Kidney epithelial cell (primary cell): ENCODE measurements at places on chromosomes 12 and 14.

- DNase-seq: peak; percentile 80
Observed at GRCh38 chr12:49503674-49504180, 35.1 kb upstream of the KCNH3 start.

DNA sequence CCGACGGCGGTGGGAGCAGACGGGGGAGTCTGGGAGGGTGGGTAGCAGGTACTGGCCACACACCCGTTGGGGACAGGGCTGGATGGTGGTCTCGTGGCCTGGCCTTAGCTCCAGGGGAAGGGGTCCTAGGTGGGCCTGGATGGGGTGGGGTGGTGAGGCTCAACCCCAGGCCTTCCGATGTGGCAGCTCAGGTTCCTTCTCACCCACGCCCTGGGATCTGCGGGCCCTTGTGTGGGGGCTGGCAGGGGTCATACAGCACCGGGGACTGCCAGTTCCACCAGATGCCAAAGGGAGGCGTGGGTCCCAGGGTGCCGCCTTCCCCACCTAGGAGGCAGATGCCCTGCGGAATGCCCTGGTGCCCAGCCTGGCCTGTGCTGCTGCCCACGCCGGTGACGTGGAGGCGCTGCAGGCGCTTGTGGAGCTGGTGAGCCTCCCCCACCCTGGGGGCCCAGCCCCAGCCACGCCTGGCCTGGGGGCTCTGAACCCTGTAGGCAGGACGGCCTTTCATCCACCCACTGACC is 21.0 kb downstream of the ASPG start:
- DNase-seq: no peak

GRCh38 chr14:52876311-52876710 is 74.5 kb downstream of the FERMT2 start:
- DNase-seq: no peak

GRCh38 chr12:23949348-23950209 is at the start of gene SOX5:
TSS of gene SOX5 (minus strand) at chr12:23949670. CDS start at chr12:23949601, 69 bp downstream.
- DNase-seq: peak; percentile 18

DNA sequence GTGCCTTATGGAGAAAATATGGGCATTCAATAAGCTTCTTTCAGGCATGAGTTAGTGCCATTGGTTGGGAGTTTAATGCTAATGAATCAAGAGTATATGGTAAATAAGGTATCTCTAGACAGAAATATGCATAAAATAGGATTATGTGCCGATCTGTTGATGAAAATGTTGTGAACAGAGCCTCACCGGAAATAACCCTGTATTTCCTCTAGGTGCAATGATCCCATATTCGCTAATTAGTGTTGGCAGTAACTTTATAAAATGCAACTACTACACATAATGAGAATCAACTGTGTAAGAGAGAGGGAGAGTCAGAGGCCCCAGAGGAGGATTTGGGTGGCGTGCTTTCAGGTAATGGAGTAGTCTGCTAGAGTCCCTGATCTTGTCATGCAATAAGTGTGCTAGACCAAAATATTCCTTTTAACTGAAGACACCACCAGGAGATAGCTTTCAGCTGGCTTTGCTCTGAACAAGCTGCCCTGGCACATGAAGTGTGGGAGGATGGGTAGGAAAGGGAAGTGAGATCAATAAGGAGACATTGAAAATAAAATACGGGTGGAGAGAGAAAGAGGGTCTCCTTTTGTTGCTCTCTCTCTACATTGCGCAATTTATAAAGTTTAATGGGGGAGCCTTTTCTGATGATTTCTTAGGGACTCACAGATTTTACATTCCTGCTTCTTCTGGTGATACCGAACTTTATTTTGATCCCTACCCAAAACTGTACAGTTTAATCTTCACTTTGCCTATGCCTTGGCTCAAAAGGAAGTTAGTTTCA is 68.6 kb upstream of the PLXNC1 start:
- DNase-seq: no peak

DNA sequence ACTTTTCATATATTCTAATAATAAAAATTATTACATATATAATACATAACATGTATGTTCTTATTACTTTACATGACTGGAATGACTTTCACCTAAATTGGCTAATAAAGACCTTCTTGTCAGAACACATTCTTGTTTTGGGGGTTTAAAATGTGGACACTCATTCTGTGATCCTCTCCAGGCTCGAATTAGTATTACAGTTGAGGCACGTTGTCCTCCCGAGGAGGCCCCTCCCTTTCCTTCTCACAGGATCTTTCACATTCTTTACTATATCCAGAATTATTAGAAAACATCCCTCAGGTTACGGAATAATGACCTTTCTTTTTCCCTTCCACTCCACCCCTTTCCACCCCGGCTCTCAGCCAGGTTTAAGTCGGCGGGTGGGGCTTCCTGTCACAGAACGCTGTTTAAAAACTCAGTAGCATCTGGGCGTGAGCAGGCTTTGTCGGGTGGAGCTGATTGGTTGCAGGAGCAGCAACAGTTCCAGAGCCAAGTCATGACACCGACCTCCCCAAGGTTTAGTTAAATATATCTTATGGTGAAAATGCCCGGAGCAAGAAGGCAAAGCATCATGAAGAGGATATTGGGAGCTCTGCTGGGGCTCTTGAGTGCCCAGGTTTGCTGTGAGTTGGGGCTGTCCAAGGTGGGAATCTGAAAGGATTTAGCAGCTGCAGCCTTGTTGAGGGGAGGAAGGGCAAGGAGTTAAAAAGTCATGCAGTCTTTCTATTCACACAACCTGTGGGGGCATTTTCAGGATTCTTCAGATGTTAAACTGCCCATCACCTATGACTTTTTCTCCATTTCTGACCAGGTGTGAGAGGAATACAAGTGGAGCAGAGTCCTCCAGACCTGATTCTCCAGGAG is 396.7 kb upstream of the OR4E1 start:
- DNase-seq: no peak

- DNase-seq: peak; percentile 47
Observed at GRCh38 chr12:15601210-15601800, 187.9 kb downstream of the EPS8 start.

- DNase-seq: no peak
Observed at GRCh38 chr14:22475381-22475780, 113.6 kb downstream of the DAD1 start.

- no peak for DNase-seq
Observed at GRCh38 chr12:116459916-116460663, 99.1 kb upstream of the MAP1LC3B2 start.

DNA sequence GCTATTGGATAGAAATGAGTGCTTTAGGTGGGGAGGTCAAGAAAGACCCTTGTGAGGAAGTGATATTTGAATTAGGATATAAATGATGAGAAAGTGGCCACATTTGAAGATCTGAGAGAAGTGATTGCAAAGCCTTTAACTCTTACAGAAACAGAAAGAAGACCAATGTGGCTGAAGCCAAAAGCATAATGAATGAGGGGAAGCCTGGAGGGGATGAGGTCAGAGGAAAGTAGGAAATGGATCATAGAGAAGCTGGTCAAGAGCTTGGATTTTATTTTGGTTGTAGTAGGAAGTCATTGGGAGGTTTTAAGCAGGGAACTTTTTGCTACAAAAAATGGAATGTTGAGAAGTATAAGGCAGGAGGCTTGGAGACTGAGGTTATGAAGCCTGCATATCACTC is 3.5 kb upstream of the GYS2 start:
- DNase-seq: no peak

DNA sequence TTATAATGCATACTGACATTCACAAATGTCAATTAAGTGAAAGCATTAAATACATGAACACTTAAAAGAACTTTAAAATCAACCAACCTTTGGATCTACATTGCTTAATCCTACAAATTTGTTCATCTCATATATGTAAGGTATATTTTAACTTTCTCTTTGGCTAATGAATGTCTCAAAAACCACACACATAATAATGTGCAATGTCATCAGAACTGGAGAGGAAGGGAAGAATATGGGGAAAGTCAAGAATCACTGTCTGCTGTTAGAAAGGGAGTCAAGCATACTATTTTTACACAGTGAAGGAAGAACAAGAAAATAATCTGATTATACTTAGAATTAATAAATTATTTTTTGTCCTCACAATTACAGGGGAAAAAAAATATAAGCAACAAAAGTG is 4.9 kb downstream of the GMFB start:
- DNase-seq: no peak

DNA sequence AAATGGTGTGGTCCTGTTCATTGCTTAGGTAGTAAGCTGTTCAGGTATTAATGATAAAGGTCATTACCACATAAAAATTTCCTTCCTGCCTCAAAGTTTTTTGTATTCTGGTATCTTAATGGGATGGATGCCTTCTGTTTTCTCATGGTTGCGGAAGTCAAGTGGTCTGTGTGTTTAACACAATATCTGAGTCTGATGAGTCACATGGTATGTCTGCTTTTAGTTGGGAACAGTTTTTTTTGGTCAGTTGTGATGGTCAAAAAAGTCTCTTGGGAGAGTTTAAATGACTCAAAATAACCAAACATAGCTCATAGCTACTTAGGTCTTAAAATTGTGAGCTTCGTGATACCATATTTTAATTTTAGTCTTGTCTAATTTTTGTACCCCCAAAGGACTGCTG is 40.7 kb downstream of the STK38L start:
- DNase-seq: peak; percentile 23

- no peak for DNase-seq
Observed at GRCh38 chr12:119459481-119459880, 125.0 kb downstream of the CCDC60 start.

DNA sequence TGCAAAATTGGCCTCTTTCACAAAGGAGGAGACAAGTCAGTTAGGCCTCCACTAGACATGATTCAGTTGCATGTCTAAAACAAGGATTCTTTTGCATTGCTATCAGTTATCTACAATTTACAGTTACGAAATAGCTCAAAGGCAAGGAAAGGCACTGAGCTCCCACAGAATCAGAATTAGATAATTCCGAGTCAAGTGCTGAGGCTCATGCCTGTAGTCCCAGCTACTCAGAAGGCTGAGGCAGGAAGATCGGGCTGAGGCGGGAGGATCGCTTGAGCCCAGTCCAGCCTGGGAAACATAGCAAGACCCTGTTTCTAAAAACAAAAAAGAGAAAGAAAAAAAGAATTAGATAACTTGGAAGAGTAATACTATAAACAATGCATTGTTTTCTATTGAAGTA is 12.3 kb upstream of the RTRAF start:
- DNase-seq: no peak

- peak; percentile 2 for DNase-seq
Observed at GRCh38 chr14:79161571-79161970, 991.4 kb downstream of the NRXN3 start.

DNA sequence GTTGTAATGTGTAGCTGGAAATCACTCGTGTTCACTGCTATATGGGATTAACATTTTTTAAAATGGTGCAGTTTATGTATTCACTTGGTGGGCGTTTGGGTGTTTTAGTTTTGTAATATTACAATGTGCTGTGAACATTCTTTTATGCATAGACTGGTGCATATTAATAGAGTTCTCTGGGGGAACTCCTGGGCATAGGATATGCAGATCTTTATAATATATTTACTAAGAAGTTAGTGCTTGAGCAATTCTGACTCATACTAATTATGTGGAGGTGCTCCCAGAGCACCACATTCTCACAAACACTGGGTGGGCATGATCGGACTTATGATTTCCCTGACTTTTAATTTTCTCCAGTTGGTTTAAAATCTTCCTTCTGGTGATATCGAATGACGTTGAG is 342.3 kb downstream of the PDZRN4 start:
- DNase-seq: no peak

GRCh38 chr12:32125455-32126084 is 18.9 kb downstream of the BICD1 start:
- DNase-seq: no peak

GRCh38 chr12:125892276-125892675 is 827.0 kb downstream of the AACS start:
- no peak for DNase-seq

- no peak for DNase-seq
Observed at GRCh38 chr12:106080791-106081170, 58.0 kb downstream of the NUAK1 start.

DNA sequence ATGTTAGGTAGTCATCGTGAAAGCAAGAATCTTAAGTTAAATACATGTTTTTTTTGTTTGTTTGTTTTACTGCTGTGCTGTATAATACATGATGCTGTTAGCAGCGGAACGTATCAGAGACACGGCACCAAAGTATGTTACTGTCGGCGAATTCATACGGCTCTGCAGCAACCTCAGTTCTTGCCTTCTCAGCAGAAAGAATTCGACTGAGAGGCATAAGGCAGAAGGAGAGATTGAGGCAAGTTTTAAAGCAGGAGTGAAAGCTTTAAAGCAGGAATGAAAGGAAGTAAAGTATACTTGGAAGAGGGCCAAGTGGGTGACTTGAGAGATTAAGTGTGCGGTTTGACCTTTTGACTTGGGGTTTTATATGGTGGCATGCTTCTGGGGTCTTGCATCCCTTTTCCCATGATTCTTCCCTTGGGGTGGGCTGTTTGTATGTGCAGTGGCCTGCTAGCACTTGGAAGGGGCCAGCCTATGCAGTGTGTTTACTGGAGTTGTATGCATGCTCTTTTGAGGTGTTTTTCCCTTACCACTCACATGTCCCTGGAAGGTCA is 23.7 kb downstream of the LEMD3 start:
- DNase-seq: no peak

- no peak for DNase-seq
Observed at GRCh38 chr14:50931559-50931958, 12.7 kb downstream of the PYGL start.

- peak; percentile 75 for DNase-seq
Observed at GRCh38 chr12:26298785-26299621, 103.6 kb downstream of the SSPN start.

GRCh38 chr12:50088577-50089335 is 3.6 kb downstream of the SMARCD1 start:
- DNase-seq: no peak

DNA sequence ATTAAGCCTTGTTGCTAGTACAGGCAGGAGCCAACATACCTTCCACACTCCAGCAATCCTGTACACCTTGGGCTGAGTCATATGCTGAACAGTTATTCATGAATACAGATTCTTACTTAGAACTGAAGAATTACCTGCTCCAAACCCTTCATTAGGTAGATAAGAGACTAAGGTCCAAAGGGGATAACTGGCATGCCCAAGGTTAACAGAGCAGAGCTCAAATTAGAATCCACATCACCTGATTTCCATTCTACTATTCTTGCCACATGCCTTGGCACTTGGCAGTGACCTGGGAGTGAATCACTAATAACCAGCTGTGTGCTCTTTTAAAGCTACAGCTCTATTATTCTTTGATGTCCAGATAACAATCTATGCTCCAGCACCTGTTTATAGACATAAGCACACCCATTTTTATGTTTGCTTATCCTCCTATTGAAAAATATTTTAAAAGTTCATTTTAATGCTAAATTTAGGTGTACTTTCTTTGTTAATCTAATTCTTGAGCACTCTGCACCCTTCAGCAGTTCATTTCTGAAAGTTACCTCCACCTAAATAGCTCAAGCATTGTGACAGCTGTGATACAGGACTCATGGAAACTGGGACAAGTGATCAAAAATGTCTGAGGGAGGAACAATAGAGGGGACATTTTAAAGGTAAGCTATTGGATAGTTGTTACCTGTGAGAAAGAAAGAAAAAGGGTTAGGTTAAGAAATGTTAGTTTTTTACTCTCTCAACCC is 19.4 kb downstream of the LPCAT3 start:
- peak; percentile 26 for DNase-seq

GRCh38 chr14:79693935-79694334 is 517.4 kb downstream of the DIO2 start:
- no peak for DNase-seq
